ENCODE measurements at places on chromosomes 3 and 15.

GRCh38 chr15:62079594-62079993, 12.8 kb downstream of the C2CD4A start:
- no peak for DNase-seq

DNA sequence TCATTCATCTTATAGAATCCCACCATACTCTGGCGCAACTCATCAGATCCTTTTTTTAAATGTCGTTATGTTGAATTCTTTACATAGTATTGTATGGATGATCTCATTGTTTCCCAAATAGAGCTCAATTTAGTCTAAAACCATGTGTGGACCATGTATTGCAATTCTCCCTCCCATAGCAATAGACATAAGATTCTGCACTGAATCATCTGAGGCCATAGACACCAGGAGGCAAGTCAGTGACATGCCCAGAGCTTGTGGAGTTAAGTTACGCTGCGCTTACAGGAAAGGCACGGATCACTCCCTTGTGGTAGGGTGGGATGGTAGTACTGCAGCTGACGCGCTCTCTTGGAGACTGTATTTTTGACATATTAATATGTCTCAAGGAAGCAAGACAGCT, 211.0 kb downstream of the GABRB3 start:
- no peak for DNase-seq

DNA sequence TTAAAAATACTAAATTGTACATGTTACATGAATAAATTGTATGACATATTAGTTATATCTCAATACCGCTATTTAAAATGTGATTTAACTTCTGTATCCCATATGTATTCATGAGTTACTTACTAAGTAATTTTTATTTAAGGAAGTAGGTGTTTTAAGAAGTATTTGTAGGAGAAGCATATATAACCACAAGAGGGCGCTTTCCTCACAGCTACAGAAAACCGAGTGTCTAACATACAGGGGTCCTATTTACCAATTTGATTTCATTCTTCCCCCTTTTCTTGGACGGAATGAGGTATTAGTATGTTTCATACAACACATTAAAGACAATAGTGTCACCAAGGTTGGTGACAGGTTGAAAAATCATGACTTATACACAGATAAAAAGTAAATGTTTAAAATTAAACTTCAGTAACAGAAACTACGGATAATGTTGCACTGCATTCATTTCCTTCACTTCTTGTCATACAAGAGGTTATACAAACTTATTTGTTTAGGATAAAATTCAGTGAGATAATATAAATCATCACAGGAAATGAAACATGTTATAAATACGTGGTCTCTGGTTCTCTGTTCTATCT, 253.6 kb downstream of the MAGI1 start:
- no peak for DNase-seq

- DNase-seq, result no peak
Measured at GRCh38 chr3:171790574-171790897, 19.7 kb downstream of the PLD1 start.

GRCh38 chr3:154568064-154568463, 138.1 kb upstream of the GPR149 start:
- no peak for DNase-seq

DNA sequence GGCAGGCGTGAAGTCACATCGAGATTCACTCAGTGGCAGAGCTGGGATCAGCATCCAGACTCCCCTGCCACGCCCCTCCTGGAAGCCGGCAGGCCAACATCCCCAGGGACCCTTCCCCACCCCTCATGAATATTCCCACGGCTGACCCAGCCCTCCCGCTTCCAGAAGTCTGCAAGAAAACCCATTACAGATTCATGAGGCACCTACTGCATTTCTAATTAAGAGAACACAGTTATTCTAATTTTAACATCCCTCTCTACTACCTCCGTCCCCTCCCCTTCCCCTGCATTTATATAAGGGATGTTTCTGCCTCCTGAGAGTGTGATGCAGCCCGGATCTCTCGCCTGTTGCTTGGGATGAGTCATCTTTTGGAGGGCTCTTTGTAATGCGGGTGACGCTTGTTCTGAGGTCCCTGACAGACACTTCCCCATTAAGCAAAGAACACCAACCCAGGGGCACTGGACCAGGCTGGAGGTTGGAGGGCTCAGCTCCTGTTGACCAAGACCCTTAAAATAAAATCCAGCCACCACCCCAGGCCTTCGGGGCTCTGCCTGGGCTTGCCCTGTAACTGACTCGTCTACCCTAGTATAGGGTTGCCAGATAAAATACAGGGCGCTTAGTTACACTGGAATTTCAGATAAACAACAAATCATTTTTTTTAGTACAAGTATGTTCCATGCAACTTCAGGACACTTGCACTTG, 118.7 kb downstream of the NUP210 start:
- DNase-seq, result no peak

- no peak for DNase-seq
Measured at GRCh38 chr15:59063042-59063441, 41.9 kb upstream of the CCNB2 start.

DNA sequence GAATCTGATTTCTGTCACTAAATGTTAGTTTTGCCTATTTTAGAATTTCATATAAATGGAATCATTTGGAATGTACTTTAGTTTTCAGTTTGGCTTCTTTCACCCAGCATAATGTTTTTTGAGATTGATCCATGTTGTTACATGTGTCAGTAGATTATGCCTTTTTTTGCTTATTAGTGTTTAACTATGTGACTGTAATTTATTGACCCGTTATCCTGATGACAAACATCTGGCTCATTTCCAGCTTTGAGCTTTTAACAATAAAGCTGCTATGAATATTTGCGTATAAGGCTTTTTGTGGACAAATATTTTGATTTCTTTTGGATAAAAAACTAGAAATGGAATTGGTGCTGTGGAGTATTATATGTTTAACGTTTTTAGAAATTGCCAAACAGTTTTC, 254.5 kb upstream of the CFAP20DC start:
- no peak for DNase-seq

DNA sequence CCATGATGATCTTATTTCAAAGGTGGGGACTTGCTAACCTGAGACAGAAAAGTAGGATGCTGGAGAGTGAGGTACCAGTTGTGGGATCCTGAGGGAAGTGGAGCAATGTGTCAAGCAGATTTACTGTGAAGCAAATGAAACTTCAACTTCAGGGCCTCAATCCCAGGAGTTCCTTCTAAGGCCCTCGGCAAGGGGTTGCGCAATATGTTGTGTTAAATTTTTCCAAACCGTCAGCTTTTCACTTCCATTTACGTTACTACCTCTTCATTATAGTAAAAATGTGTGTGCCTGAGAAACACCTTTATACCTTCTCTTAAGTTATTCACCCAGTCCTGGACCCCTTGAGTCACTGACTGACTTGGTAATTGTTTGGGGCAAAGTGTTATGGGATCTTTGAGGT, 42.5 kb upstream of the KCNH8 start:
- no peak for DNase-seq

- no peak for DNase-seq
Measured at GRCh38 chr15:88074386-88074785, 182.2 kb downstream of the NTRK3 start.
